ENCODE measurements at places on chromosomes 7 and 10.

DNA sequence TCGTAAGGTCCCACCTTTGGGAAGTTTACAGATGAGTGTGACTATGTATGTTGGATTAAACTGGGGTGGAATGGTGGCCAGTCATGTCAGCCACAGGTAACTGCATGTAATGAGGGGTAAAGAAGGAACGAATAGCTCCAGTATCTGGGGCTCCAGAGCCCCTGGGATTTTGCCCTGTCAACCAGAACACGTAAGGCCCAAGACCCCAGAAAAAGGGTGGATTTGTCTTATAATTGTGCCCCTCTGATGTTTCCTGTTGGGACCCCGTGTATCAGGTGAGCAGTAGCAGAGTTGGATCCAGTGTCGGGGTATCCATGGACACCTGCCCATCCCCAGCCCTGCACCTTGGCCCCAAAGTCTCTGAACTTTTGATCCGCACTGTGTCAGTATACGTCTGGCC is 76.9 kb downstream of the ADARB2 start:
- DNase-seq, result no peak

GRCh38 chr7:38825721-38826440 is 83.1 kb downstream of the VPS41 start:
- DNase-seq, result no peak

- no peak for DNase-seq
These were observed 30.9 kb downstream of the FAM20C start for GRCh38 chr7:223118-223800.

DNA sequence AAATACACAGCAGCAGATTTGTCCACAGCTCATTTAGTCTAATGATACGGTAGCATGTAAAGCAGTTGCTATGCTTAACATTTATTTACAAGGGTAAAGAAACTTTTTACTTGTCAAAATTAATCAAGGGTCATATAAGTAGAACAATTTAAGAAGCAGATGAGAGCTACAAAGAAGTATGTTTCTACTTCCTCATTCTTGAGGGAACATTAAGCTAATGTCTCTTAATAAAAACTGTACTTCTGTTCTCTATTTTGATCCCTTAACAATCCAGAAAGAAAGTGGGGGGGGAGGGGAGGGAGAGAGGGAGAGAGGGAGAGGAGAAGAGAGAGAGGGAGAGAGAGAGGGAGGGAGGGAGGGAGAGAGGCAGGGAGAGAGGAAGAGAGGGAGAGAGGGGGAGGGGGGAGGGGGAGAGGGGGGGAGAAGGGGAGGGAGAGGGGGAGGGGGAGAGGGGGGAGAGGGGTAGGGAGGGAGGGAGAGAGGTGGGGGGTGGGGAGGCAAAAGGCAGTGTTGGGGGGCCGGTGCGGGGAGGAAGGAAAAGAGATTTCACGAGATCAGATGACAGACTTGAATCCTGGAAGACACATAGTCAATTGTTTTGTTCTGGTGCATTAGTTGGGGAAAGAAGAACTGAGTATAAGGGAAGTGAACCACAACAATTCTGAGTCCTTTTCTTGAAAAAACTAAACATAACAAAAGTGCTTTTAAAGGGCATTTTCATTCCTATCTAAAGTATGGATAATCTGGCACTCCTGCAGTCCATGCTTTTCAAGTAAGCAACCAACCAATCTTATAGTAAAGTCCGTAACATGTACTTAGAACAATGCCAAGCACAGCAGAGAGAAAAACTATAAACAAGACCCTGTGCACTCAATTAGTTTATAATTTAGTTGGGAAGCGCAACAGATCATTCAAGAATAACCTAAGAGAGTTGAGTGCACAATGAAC is 128.0 kb downstream of the USP6NL start:
- no peak for DNase-seq

DNA sequence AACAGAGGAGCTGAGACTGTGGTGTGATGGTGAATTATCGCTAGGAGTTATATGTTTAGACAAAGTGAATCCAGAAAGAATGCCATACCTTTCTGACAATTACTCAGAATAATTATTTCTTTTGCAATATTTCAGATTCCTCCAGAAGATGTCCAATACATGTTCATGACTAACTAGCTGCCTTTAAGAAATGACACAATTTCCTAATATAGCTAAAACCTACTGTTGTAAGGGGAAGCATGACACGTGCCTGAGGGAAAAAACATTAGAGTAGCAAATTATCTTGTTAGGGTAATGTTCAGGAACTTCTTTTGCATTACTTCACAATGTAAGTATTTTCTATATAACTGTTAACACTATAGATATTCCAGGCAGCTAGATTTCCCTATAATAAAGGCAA is 150.3 kb downstream of the COL28A1 start:
- DNase-seq, result no peak

- no peak for DNase-seq
These were observed at the start of gene GIMAP2 for GRCh38 chr7:150685219-150686029. GIMAP2 (plus strand) TSS chr7:150685706; CDS start chr7:150687060, 1,354 bp downstream.

- DNase-seq, result no peak
These were observed 186.7 kb downstream of the TPK1 start for GRCh38 chr7:144649120-144649519.

- no peak for DNase-seq
These were observed 55.9 kb upstream of the UNC5B start for GRCh38 chr10:71156436-71156835.

DNA sequence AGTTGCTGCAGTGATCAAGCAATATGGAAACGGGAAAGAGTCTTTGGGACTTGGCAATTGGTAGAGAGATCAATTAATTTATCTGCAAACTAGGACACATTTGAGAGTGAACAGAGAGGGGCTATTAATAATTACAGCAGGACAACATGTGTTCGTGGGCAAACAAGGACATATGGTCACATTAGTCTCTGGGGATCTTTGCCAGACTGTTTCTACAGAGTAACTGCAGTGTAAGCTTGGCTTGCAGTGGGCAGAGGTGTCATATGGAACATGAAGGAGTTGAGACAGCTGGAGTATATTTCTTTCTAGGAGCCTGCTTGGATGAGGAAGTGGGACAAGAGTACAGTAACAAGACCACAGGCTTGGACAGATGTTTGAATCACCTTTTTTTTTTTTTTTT is 232.1 kb upstream of the LYZL1 start:
- no peak for DNase-seq

DNA sequence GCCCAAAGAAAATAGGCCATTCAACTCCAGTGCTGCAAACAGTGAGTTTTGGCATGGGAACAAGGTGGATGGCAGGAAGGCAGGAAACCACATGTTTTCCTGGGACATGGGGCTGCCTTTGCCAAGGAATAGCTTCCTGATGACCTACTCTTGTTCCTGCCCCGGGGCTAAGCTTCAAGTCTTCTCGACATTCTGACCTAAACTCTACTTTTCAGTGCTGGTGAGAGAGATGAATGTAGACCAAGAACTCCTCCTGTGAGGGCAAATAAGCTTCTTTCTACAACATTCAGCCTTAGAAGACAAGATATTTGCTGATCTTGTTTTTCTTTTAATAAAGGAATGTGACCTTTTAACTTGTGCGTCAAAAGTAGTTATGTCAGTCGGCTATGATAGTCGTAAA is 199.0 kb downstream of the GPR37 start:
- DNase-seq, result no peak

DNA sequence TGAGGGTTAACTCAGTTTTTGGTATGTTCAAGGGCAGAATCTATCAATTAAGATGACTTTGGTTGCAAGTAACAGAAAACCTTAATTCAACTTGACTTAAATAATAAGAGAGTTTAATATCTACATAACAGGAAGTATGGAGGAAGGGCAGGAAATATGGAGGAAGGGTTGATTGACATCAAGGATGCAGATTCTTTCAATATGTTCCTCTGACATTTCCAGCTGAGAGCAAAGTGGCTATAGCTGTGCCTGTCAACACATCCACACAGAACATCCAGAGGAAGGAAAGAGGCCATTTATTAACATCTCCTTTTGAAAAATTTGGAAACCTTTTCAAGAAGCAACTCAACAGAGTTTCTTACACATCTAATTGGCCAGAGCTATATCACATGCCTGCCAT is 19.4 kb upstream of the RALA start:
- DNase-seq, result no peak

DNA sequence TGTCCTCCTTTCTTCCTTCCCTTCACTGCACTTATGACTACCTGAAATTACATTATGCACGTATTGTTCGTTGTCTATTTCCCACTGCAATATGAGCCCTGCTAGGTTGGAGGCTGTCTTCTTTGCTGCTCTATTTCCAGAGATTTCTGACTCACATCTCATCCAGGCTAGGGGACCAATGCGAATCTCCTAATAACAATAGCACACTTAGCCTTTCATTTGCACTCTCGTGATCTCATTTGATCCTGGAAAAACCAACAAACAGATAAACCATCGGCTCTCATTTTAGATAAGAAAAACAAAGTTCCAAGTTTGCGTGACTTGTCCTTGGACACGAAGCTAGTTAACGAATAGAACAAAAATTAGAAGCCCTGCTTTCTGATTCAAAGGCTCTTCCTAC is 1.4 kb downstream of the ZNF438 start:
- no peak for DNase-seq

DNA sequence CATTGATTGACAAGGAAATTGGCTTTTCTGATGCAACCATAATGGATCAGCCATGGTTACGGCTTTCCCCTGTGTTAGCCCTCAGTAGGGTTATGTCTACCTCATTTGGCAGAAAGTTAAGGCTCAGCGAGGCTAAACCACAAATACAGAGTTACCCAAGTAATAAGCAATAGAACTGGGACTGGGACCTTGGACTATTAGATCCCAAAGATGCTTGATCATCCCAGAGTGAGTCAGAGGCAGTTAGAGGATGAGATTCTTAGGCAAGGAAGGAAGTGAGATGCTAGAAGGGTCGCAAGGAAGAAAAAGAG is 401.4 kb downstream of the TNS3 start:
- DNase-seq, result no peak

- DNase-seq, result no peak
These were observed 90.8 kb downstream of the NRP1 start for GRCh38 chr10:33243703-33244102.

DNA sequence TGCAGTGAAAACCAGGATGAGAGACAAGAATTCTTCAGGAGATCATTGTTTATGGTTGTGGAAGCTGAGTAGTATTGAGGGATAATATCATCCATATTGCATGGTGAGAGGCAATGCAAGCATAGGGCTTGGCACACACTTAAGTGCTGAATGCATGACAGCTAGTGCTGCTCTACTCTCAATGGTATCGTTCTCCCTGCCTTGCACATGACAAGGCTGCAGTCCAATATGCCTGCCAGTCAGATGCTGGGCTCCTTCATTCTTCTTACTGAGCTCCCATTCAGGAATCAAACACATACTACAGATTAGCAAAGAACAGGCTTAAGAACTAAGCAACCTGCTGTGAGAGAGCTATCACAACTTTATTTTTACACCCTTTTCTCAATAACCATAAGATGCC is 72.2 kb downstream of the SORCS1 start:
- DNase-seq, result no peak

GRCh38 chr7:17299483-17299991 is 1.1 kb downstream of the AHR start:
- DNase-seq, result no peak

- DNase-seq, result no peak
These were observed 18.3 kb downstream of the UNC5B start for GRCh38 chr10:71230656-71231025.

GRCh38 chr10:124229201-124229988 is 136.0 kb upstream of the CHST15 start:
- no peak for DNase-seq

DNA sequence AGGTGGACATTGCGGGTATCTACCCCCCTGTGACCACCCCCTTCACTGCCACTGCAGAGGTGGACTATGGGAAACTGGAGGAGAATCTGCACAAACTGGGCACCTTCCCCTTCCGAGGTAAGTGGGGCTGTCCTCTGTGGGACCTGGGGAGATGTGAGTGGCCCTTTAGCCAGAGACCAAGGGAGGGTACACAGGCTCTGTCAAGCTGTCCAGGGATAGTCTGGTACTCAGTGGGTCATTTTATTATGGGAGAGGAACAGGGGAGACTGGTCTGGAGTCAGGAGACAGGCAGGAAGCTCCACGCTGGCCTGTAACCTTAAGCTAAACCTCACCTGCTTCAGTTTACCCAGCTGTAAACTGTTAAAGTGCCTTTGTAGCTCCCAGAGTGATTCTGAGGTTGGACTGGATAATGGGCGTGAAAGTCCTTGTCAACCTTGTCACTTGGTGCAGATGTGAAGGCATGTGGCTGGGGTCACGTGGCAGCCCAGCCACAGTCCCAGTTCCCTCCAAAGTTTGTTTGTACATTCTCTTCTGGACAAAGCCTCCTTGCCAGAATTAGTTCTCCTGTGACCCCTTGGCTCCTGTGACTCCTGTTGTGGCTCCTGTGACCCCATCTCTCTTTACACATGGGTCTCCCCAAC is 729 bp downstream of the HOGA1 start:
- no peak for DNase-seq

GRCh38 chr7:158247758-158248487 is 339.7 kb downstream of the PTPRN2 start:
- no peak for DNase-seq

- peak; percentile 92 for DNase-seq
These were observed 1.0 kb downstream of the HSPB1 start for GRCh38 chr7:76303202-76304147.

- DNase-seq, result no peak
These were observed 2.0 kb downstream of the BCL7B start for GRCh38 chr7:73555411-73555982.

Data from thyroid gland (tissue), 4 donors.